ENCODE measurements at places on chromosomes 3 and 15.

DNA sequence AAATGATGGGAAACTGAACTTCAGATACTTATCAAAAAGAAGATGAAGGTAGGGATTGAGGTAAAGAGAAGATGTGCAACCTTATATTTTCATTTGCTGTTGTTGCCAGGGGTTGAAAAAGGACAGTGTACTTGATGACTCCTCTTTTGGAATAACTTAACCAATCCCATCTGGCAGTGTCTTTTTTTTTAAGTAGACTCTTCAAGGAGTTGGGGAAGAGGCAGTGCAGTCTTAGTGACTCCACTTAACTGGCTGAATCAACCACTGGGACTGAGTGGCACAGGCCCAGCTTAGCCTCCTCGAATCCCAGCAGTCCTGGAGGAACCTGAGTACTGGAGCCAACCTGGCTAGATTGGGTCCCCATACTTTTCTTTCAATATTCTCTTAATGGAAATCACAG is 27.3 kb upstream of the FILIP1L start:
- DNase-seq = no peak

GRCh38 chr3:120125992-120126391 is 31.7 kb upstream of the GSK3B start:
- no peak for DNase-seq

DNA sequence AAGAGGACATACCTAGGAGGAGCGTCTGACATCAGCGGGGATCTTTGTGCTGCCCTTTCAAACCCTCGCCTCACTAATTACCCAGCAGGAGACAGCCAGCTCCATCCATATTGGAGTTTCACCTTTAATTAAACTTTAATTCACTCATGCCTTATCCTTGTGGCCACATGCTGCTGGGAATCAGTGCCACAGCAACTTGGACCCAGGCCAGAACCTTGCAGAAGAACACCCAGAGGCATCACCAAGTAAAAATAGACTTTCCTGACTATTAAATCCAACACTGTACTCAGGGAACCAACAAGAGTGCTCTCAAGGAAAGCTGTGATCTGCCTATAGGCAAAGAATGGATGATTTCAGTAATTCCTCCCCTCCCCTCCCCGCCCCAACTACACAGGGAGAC is 23.9 kb downstream of the EIF1B start:
- DNase-seq = no peak

DNA sequence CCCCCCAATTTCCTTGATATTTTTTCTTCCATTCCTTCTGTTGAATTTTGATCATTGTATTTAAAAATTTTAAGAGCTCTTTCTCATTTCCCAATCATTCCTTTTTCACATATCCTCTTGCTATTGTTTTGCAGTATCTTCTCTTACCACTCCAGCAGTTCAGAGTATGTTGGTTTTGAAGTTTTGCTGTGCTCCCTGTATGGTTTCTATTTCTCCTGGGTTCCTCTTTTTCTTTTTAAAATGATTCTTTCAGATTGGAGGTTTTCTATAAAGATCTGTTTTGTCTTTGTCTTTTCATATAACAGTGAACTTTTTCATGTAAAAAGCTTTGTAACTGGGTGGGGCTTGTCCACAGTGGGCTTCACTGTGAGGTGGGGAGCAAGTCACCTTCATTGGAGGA is 12.8 kb downstream of the USP3 start:
- no peak for DNase-seq

GRCh38 chr3:135349254-135349948 is 554.3 kb downstream of the EPHB1 start:
- no peak for DNase-seq

- no peak for DNase-seq
Measured at GRCh38 chr3:100463646-100464155, 28.7 kb upstream of the TMEM45A start.

GRCh38 chr15:22939652-22940061 is 40.5 kb downstream of the CYFIP1 start:
- no peak for DNase-seq

DNA sequence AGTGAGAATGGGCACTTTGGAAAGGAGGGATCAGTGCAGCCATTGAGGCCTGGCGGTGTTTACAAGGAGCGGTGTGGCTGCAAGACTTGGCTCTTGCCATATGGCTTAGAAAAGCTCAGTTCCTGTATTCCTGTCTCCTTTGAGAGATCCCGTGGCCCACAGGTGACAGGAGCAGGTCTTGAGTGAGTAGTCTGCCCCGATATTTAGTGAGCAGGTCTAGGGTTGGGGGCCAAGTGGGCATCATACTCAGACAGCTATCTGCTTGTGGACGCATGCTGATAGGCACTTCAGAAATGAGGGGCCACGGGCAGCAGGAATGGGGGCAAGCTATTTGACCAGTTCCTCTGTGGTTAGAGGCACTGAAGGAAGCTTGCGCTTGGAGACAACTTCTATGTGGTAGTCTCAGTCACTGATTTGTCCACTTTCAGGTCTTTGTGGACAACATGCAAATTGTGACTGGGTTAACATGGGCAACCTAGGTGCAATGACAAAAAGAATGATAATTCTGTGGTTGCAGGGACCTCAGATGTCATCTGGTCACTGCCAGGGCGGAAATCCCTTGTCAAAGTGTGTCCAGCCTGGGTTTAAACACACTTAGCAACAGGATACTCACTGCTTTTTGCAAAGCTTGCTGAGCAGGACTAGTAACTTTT is 1.1 kb downstream of the TMED3 start:
- DNase-seq = no peak

GRCh38 chr15:61640756-61641155 is 411.7 kb upstream of the RORA start:
- no peak for DNase-seq

DNA sequence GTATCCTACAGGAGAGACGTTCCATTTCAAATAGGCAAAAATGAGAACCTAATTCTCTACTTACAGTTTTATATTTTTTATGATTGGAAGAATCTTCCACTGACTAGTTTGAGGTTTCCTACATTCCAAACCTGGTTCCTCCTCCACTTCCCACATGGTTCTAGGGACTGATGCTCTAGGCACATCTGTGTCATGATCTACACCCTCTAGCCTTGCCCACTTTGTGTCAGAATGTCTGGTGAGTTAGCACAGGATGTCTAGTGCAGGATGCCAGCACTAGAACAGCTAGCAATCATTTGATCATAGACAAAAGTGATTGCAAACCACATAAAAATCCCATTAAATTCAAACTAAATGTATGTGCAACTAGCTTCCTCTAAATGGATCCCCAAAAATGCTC is 26.7 kb upstream of the FILIP1L start:
- DNase-seq = no peak

- no peak for DNase-seq
Measured at GRCh38 chr15:100471933-100472332, 56.8 kb downstream of the CERS3 start.

GRCh38 chr15:88650556-88650955 is 11.7 kb downstream of the ISG20 start:
- DNase-seq = no peak

- DNase-seq = no peak
Measured at GRCh38 chr3:111653766-111654165, 58.6 kb upstream of the ZBED2 start.

GRCh38 chr3:197833930-197834715 is 43.1 kb downstream of the LRCH3 start:
- DNase-seq = no peak

- no peak for DNase-seq
Measured at GRCh38 chr3:64686446-64686908, 1.3 kb downstream of the ADAMTS9 start.

DNA sequence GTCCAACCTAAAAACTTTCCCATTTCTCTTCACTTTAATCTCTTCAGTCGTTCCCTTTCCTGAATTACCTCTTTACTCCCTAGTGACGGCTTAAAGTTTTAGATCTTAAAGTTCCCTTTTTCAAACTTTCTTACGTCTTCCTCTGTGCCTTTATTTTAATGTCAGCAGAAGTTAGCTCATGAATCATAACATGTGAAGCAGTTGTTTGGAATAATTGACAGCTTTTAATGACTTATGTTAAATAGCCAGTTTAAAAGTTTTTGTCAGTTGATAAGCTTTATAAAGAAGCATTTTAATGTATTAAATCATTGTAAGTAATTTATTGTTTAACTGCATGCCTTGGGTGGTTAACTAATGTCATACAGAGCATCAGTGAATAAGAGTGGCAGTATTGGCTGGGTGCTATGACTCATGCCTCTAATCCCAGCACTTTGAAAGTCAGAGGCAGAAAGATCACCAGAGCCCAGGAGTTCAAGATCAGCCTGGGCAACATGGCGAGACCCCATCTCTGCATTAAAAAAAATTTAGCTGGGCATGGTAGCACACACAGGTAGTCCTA is 33.9 kb downstream of the PIK3CA start:
- no peak for DNase-seq

GRCh38 chr3:102129760-102130608 is 280.7 kb downstream of the NFKBIZ start:
- DNase-seq = no peak

DNA sequence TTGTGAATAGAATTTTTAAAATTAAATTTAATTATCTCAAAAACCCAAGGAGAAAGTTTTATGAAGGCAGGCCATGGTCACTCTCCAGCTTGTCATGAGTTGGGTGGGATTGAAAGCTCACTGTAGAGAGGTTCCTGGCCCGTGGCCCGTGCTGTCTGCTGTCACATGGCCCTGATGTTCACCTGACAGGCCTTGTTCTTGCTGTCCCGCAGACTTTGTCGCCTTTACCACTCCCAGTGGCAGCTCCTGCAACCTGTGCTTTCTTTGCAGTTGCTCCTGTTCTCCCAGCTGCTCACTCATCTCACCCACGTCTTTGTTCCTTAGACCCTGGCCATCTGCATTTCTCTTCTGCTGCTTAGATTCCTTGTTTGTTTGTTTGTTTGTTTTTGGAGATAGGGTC is 35.6 kb downstream of the DHX30 start:
- DNase-seq = no peak

DNA sequence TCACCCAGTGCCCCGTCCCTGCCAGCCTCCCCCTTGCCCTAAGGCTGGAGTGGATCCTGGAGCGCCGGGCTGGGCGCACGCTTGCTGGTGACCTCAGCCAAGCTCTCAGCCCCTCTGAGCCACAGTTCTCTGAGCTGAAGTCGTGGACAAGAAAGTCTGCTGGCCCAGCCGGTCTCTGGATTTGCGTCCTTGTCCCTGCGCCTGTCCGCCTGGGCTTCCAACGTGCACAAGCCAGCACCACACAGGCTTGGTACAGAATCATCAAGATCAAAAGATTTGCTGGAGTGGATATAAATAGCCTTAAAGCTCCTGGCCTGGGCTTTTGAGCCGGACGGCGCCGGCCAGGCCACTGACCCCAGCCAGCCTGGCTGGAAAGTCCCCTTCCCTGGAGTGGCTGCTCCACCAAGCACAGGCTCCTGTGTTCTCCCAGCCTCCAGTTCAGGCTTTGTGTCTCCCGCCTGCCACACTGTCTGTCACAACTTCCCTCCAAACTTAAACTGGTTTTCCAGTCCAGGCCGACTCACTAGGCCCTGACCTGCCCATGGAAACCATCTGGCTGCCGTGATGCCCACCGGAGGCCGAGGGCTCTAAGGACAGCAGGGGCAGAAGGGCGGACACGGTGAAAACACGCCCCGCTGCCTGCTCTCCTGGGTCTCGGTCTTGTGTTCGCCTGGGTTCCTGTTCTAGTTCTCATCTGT is 156.2 kb downstream of the NUP210 start:
- no peak for DNase-seq

- DNase-seq = no peak
Measured at GRCh38 chr3:15330031-15330596, 2.3 kb downstream of the SH3BP5 start.

DNA sequence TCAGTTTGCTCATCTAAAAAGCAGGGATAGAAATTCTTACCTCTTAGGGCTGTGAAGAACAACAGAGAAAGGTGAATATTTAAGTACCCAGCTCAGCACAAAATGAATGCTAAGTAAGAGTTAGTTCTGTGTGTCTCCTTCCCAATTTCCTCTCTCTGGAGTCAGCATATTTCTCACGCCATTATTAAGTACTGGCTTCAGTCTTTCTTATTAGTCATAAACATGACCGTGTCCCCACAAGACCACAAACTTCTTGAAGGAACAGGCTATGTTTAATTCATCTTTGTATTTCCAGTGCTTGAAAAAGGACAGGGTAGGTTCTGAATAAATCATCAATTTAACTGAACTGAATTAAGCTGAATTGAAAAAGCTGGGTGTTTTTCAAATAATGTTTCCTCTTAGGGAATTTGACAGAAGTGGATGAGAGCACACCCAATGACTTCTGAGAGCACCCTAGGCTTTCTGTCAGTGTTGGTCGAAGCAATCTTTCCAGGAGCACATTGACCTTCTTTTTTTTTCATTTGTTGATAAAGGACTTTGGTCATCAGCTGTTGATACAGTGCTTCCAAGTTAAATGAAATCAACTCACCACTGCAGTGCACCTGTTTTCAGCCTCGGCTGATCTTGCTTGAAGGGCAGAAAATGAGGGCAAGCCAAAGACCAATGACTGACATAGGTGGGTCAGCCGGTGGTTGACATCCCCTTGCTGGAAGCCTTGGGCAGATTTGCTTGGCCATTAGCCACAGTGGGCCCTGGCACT is 324.6 kb downstream of the MFSD1 start:
- no peak for DNase-seq

- no peak for DNase-seq
Measured at GRCh38 chr3:194946091-194946490, 260.4 kb downstream of the FAM43A start.

- no peak for DNase-seq
Measured at GRCh38 chr15:47293466-47294162, 423.7 kb upstream of the SEMA6D start.

GRCh38 chr15:70479785-70480184 is 283.6 kb downstream of the UACA start:
- no peak for DNase-seq

DNA sequence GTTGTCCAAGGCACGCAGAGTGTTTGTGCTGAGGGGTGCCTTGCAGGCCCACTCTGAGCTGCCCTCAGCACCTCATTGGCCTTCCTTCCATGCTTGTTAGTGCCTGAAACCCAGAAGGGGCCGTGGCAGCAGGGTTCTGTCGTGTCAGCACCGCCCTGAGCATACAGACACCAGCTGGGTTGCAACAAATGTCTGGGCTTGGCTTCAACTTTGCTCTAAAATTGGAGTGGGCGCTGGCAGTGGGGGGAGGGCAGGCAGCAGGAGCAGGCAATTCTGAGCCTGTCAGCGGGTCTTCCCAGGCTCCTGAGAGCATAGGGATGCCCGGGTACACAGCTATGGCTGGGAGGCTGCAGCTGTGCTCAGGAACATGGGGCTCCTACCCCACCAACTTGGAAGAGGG is 464.3 kb downstream of the EPHA3 start:
- DNase-seq = peak; percentile 29

GRCh38 chr3:88112289-88112688 is 37.5 kb upstream of the C3orf38 start:
- DNase-seq = no peak

- no peak for DNase-seq
Measured at GRCh38 chr15:99605490-99605931, 39.7 kb downstream of the MEF2A start.

DNA sequence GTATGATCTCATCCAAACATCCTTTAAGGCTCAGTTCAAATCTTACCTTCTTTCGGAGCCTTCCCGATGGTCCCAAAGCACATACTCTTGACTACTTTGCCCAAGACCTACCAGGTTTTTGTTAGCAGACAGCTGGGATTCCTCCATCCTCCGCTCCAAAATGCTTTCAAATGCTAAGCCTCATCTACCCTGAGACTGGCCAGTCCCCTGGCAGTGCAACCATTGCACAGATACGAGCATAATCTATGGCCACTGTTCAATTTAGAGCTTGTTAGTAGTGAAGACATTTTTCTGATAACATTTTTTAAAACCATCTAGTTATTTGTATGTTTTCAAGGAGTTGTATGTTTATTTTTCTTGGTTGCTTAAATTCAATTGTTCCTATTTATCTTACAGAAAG is 264.4 kb upstream of the NR2F2 start:
- no peak for DNase-seq

Data from NCI-H1694 treated with DMSO at 0.1 percent for 48 hours (cell line).